Right renal pelvis (tissue), 4 donors: ENCODE measurements at places on chromosomes 3 and 15. TPM values are rescaled to one million over a fixed set of nuclear protein-coding genes. Genes with fewer than 3 reads are reported as not detected.

The TMEM115 gene
- polyA plus RNA-seq: 39.1 TPM

The CCR8 gene
- polyA plus RNA-seq: not detected

The SLC2A2 gene
- polyA plus RNA-seq: 17.3 TPM

The PIGZ gene
- 1.5 TPM for polyA plus RNA-seq

The MCTP2 gene
- 20.2 TPM for polyA plus RNA-seq

The SYNM gene
- 2.2 TPM for polyA plus RNA-seq

The CCR3 gene
- polyA plus RNA-seq: not detected

The GPD1L gene
- 19.2 TPM for polyA plus RNA-seq

The SLCO2A1 gene
- polyA plus RNA-seq: 17.5 TPM

The VGLL3 gene
- 4.0 TPM for polyA plus RNA-seq

The NR2E3 gene
- polyA plus RNA-seq: 0.59 TPM

The GOLGA6A gene
- polyA plus RNA-seq: 0.06 TPM

The ZNF445 gene
- polyA plus RNA-seq: 22.9 TPM

The SYNPR gene
- polyA plus RNA-seq: 0.10 TPM

The C2CD4A gene
- polyA plus RNA-seq: 0.38 TPM

The ALDH1A3 gene
- polyA plus RNA-seq: 4.2 TPM

The SLC9C1 gene
- 0.75 TPM for polyA plus RNA-seq

The PPARG gene
- 27.9 TPM for polyA plus RNA-seq

The H1-8 gene
- polyA plus RNA-seq: not detected

The TBC1D2B gene
- 29.0 TPM for polyA plus RNA-seq

The PIF1 gene
- 5.9 TPM for polyA plus RNA-seq

The PAQR5 gene
- polyA plus RNA-seq: 34.8 TPM

The SEMA7A gene
- 7.3 TPM for polyA plus RNA-seq

The ARHGEF3 gene
- 90.6 TPM for polyA plus RNA-seq

The ATP13A5 gene
- 0.20 TPM for polyA plus RNA-seq

The LEKR1 gene
- polyA plus RNA-seq: 2.8 TPM

The RBMS3 gene
- polyA plus RNA-seq: 10.3 TPM

The GALNT15 gene
- 3.0 TPM for polyA plus RNA-seq

The AGTR1 gene
- polyA plus RNA-seq: 28.1 TPM

The HYAL1 gene
- polyA plus RNA-seq: 6.4 TPM

The SIDT1 gene
- polyA plus RNA-seq: 3.2 TPM

The DPPA2 gene
- polyA plus RNA-seq: 1.2 TPM
